ENCODE measurements at places on chromosomes 3 and 15. TPM values are rescaled to one million over a fixed set of nuclear protein-coding genes. Genes with fewer than 3 reads are reported as not detected.

DNA sequence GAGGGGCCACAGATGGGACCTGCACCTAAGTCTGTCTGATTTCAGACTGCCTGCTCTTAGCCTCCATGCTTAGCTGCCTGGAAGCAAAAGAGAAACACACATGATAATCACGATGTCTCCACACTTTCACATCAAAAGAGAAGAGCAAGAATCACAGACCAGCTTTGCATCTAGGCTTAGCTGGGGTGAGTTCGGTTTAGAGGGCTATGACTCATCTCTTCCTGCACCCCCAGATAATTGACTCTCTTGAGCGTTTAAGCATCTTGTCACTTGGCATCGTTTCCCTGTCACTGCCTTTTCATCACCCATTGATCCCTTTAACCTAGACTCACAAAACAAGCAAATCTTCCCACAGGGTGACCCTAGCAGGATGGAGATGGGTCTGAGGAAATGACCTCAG, 124.0 kb downstream of the NTRK3 start:
- DNase-seq = no peak

DNA sequence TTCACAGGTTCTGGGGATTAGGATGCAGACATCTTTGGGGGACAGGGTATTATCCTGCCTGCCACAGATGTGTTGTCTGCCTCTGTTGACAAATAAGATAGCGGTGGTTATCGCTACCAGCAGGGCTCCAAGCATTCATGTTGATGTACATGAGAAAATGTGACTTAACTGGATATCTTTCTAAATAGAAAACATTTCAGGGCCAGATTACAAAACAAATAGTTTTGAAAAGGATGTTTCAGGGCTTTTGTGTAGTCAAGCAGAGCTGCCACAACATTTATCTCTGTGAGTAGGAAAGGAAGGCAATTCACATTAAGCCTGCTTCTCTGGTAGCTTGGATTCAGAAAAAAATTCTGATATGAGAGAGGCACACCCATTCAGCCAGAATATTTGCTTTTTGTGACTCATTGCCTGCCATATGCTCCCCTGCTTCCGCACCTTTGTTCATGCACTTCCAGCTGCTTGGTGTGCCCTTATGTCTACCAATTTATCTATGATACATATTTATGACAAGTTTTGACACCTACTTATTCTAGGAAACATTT, 22.8 kb downstream of the PLS1 start:
- peak; percentile 32 for DNase-seq

DNA sequence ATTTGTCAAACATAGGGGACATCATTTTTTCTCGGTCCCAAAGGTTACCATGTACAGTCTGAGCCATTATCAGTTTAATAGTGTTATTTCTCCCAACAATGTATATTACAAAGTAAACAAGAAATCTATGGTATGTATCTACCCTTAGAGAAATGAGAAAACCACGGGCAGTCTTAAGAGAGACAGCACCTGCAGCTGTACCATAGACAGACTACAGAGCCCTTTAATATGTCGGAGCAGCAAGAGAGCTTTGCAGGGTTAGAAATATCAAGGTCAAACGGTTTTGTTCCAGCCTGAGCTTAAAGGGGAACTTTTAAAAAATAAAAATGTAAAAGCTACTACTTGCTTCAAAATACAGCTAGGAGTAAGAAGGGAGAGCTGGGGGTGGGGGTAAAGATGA, 53.2 kb downstream of the SH3BP5 start:
- no peak for DNase-seq

DNA sequence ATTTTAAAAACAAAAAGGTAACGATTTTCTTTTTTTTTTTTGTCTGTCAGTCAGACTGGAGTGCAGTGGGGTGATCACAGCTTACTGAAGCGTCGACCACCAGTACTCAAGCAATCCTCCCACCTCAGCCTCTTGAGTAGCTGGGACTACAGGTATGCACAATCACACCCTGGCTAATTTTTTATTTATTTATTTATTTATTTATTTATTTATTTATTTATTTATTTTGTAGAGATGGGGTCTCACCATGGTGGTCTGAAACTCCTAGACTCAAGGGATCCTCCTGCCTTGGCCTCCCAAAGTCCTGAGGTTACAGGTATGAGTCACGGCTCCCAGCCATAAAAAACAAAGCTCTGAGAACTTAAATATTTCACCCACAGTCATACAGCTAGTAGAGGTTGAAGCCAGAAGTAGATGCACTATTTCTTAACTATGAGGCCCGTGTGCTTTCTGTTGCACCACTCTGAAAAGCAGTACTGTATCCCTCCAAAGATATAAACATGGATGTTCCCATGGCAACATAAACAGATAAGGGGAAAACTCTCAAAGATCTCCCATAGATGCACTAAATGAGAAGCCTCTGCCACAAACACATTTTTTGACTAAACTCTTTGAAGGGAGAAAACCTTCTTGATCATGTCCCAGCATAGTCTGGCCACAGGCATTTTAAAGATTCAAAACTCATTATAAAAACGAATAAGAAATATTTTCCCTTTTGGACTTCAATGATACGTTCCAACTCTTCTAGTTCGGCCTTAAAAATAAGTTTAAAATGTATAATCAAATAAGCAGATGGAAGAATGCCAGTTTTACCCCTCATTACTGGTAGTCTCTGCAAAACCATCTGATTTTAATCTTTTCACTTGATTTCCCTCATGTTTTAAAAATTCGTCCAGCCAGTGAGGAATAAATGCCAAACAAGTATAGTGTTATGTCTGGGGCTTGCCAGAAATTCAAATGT, 162.3 kb upstream of the ARHGEF26 start:
- DNase-seq = no peak

GRCh38 chr3:54536450-54536849, 391.4 kb downstream of the LRTM1 start:
- no peak for DNase-seq

DNA sequence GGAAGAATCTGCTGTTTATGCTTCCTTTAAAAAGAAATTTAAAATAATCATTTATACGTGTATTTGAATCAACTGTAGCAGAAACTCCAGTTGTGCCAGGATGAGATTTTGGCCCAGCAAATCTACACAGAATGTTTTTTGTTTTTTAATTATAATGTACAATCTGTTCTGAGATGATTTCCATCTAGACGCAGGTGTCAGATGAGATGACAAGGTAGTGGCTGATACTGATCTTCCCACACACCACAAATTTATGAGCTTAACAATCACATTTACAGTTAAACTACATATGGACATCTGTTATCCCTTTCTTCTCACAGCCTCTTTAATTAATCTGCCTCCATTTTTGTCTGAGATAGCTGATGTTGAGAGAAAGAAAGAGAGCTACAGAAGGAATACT, 23.6 kb downstream of the DCLK3 start:
- no peak for DNase-seq

DNA sequence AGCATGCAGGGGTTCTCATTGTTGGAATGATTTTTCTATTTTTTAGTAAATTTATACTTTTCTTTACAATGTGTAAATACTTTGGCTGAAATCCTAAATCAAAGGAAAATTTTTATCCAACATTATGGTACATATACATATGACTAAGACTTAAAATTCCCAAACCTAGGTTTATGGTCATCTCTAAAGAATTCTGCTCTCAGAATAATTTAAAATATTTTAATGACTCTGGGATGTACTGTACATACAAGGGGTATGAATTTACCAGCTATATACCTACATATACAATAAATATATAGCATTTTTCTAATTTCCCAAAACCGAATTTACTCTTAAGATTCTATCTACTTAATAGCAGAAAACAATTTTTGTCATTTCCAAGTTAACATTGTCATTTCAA, 137.9 kb upstream of the POU1F1 start:
- no peak for DNase-seq

DNA sequence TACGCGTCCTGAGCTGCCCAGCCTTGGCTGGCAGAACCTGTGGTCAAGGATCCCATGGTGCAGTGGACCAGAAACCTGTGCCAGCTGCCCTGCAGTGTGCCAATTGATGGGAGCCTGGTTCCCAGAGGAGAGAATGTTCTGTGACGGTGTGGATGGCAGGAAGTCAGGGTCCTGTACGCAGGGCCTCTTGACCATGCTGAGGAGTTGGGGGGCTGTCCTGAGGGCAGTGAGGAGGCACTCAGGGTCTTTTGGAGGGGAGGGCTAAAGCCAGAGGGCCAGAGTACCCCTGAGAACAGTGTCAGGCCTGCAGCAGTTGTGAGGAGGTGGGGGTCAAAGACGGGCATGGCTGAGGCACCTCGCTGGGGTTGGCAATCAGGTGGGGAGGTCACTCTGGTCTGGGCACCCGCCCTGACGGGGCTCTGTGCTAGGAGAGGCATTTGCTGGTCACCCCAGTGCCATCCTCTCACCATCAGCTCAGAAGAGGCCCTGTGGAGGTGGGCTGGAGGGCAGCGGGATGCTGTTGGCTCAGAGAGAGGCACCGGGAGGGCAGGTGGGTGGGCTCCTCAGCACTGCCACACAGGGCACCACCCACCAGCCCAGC, 61.0 kb downstream of the SCN5A start:
- no peak for DNase-seq

Gene KCNMB3
- 13.0 TPM for polyA plus RNA-seq

Gene CSPG5
- polyA plus RNA-seq = 4.5 TPM

Gene CRABP1
- not detected for polyA plus RNA-seq

Gene OIP5
- polyA plus RNA-seq = 47.9 TPM

Gene AADACL2
- polyA plus RNA-seq = not detected

Measured in K562 (cell line).